ENCODE measurements at places on chromosomes 1 and 21. TPM values are rescaled to one million over a fixed set of nuclear protein-coding genes. Genes with fewer than 3 reads are reported as not detected.

- no peak for DNase-seq
Observed at GRCh38 chr1:61742620-61743430, 545 bp downstream of the PATJ start.

DNA sequence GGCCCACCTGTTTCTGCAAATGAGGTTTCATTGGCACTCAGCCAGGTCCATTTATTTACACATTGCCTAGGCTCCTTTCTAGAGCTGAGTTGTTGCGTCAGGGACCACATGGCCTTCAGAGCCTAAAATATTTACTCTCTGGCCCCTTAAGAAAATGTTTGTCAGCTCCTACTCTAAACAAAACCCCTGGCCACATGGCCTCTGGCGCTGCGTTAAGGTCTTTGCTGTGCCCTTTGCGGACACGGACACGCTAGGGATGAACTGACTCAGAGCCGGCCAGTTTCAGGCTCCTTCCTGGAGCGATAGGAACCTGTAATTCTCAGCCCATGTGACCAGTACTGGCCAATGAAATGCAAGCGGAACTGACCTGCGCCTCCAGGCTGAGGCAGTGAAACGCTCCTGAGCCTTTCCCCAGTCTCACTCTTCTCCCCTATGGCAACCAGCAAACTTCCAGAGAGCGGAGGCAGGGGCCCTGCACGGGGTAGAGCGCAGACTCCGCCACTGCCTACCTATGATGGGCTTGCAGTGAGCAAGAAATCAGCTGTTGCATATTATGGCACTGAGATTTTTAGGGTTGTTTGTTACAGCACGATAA, 160.3 kb downstream of the ETS2 start:
- no peak for DNase-seq

DNA sequence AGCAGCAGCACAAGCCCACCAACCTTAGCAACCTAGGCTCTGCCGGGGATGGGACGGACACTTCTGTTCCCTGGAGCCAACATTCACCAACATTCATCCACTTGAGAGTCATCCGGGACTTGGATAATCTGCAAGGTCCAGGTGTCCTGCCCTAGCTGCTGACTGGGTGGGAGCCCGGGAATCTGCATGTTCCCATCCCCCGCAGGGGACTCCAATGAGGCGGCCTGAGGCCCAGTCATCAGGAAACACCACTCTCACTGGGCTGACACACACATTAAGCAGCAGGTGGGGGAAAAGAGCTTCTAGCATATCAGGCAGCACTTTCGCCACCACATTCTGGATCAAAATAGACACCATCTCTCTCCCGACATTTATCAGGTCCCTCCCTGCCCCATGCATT, 38.4 kb upstream of the CCSAP start:
- no peak for DNase-seq

GRCh38 chr1:20511518-20512428, 3.8 kb upstream of the MUL1 start:
- DNase-seq = no peak

DNA sequence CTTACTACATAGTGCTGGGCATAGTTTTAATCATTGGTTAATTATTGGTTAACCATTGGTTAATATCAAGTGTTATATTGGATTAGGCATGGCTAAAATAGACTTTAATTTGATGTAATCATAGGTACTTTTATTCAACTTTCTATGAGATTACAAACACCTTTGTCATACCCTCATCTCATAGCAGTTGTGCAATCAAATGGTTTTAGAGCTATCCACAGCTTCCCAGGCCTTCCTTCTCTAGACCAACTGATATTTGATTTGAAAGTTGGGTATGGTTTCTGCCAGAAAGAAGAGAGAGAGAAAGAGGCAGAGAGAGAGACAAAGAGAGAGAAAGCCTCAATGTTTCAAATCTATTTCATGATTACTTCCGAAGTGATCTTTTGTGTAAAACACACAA, 9.6 kb upstream of the RGS1 start:
- DNase-seq = no peak

DNA sequence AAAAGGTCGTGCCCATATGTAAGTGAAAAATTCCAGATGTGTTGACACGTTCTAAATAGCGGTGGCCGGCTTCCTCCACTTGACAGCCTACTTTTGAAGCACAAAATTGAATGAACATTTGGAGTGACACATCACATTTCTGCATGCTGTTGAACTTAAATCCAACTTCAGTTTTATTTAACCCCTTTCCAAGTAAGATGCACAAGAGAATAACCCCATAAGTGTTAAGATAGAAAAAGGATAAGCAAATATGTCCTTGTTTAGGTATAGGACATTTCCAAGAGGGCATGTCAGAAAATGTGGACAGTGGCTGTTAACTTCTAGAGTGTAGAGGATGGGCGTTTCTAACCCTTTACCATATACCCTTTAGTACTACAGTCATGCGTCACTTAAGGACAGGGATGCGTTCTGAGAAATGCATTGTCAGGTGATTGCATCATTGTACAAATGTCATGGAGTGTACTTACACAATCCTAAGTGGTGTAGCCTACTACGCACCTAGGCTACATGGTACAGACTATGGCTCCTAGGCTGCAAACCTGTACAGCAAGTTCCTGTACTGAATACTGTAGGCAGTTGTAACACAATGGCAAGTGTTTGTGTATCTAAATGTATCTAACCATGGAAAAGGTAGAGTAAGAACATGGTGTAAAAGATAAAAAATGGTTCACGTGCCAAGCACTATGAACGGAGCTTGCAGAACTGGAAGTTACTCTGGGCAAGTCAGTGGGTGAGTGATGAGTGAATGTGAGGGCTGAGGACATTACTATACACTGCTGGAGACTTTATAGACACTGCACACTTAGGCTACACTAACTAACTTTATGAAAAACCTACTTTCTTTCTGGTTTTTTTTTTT, 9.3 kb upstream of the FAM89A start:
- DNase-seq = no peak

DNA sequence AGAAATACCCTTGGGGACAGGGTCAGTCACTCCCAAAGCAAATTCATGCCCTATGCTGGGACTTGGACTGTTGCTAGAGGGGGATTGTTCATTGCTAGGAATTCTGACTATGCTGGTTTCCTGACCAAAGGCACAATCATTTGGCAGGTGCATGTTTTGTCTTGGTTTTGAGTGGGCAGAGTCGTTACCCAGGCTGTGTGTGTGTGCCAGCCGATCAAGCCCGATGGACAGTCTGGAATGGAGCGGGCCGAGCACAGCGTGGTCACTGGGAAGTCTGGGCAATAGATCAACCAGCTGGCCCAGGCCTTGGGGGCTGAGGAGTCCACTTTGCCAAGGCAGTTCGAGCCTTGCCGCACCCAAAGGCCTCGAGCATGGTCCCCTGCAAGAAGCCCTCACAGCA, 60.9 kb downstream of the HTR6 start:
- no peak for DNase-seq

DNA sequence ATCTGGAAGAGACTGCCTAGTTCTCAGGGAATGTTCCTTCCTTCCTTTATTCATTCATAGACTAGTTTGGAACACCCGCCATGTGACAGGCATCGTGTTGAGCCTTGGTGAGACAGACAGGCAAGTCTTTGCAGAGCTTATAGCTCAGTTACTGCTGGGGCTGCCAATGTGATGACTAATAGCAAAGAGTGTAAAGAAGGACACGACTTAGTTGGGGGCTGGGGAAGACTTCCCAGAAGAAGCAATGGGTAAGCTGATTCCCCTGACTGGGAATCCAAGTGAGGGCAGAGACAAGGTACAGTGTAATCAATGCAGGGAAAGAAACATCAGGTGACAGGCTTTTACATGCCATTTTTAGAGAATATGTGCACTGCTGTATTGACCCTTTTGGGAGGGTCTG, 51.2 kb downstream of the TENT5C start:
- DNase-seq = no peak

Gene VTCN1
- not detected for total RNA-seq

Gene LCE2B
- total RNA-seq = not detected

All from T-helper 17 cell (primary cell).